Thoracic aorta endothelial cell (primary cell): ENCODE measurements at places on chromosomes 2 and 18. TPM values are rescaled to one million over a fixed set of nuclear protein-coding genes. Genes with fewer than 3 reads are reported as not detected.

CTIF gene
- 19.4 and 22.5 TPM in 2 replicates for total RNA-seq

AGXT gene
- not detected in 2 replicates for total RNA-seq

UGT1A10 gene
- total RNA-seq, result not detected in 2 replicates

SATB2 gene
- total RNA-seq, result 1.3 and 2.7 TPM in 2 replicates

ACVR1C gene
- under 0.01 and 0.13 TPM in 2 replicates for total RNA-seq

HOXD12 gene
- total RNA-seq, result not detected in 2 replicates

MPP4 gene
- total RNA-seq, result 8.2 and 15.8 TPM in 2 replicates

LBX2 gene
- total RNA-seq, result 3.2 and 3.5 TPM in 2 replicates

LRP1B gene
- total RNA-seq, result 0.07 and 0.13 TPM in 2 replicates

ST6GAL2 gene
- total RNA-seq, result not detected in 2 replicates

LCT gene
- total RNA-seq, result under 0.01 TPM in 2 replicates

TUBB8B gene
- total RNA-seq, result not detected in 2 replicates

KCNG2 gene
- total RNA-seq, result not detected in 2 replicates

TTN gene
- 1.9 and 3.2 TPM in 2 replicates for total RNA-seq

RAX gene
- not detected in 2 replicates for total RNA-seq

RUFY4 gene
- not detected in 2 replicates for total RNA-seq

MYO1B gene
- total RNA-seq, result 45.5 and 84.6 TPM in 2 replicates

REG3G gene
- total RNA-seq, result not detected in 2 replicates

HMSD gene
- 0.14 and 0.27 TPM in 2 replicates for total RNA-seq

SNORC gene
- total RNA-seq, result 0.40 and 0.79 TPM in 2 replicates

CFAP53 gene
- total RNA-seq, result 0.07 TPM in 1 of 2 replicates, not detected in the other

MAP3K19 gene
- not detected in 2 replicates for total RNA-seq

USP37 gene
- 21.1 and 21.3 TPM in 2 replicates for total RNA-seq

POTEC gene
- total RNA-seq, result not detected in 2 replicates

HSPE1 gene
- 139 and 210 TPM in 2 replicates for total RNA-seq

C2orf80 gene
- not detected in 2 replicates for total RNA-seq

RAB6C gene
- not detected in 2 replicates for total RNA-seq

COL3A1 gene
- total RNA-seq, result 1.0 and 3.5 TPM in 2 replicates

C1GALT1C1L gene
- total RNA-seq, result 0.50 TPM in 1 of 2 replicates, not detected in the other

MGAT4A gene
- 83.0 and 136 TPM in 2 replicates for total RNA-seq

LIMS2 gene
- total RNA-seq, result 11.2 and 11.8 TPM in 2 replicates

CAPN13 gene
- total RNA-seq, result not detected in 2 replicates

BOLA3 gene
- total RNA-seq, result 45.0 and 49.9 TPM in 2 replicates

GPR45 gene
- not detected in 2 replicates for total RNA-seq

TRIM43 gene
- total RNA-seq, result 0.07 TPM in 1 of 2 replicates, not detected in the other

GLB1L gene
- total RNA-seq, result 5.0 and 5.1 TPM in 2 replicates

ARHGAP15 gene
- not detected in 2 replicates for total RNA-seq

RAMP1 gene
- total RNA-seq, result not detected in 2 replicates

FZD7 gene
- 0.27 and 0.36 TPM in 2 replicates for total RNA-seq

DOK6 gene
- total RNA-seq, result not detected in 2 replicates

ARHGEF4 gene
- total RNA-seq, result under 0.01 TPM in 1 of 2 replicates, not detected in the other

RASGRP3 gene
- 35.7 and 42.4 TPM in 2 replicates for total RNA-seq

STK36 gene
- 23.5 and 24.8 TPM in 2 replicates for total RNA-seq

AKAIN1 gene
- not detected in 2 replicates for total RNA-seq

PLGLB1 gene
- total RNA-seq, result 1.7 TPM in 1 of 2 replicates, not detected in the other

FN1 gene
- 1,060 and 2,196 TPM in 2 replicates for total RNA-seq

PRKAG3 gene
- not detected in 2 replicates for total RNA-seq

TANC1 gene
- total RNA-seq, result 112 and 117 TPM in 2 replicates

ABCG8 gene
- total RNA-seq, result not detected in 2 replicates

DSG4 gene
- not detected in 2 replicates for total RNA-seq

ALPG gene
- not detected in 2 replicates for total RNA-seq

MROH2A gene
- not detected in 2 replicates for total RNA-seq

SRSF7 gene
- total RNA-seq, result 167 and 223 TPM in 2 replicates

CCDC150 gene
- 19.7 and 26.3 TPM in 2 replicates for total RNA-seq
